ENCODE measurements at places on chromosomes 2 and 18.

- DNase-seq = no peak
Observed at GRCh38 chr2:4883375-4883774, 808.8 kb upstream of the SOX11 start.

GRCh38 chr2:43343573-43344304 lies 117.3 kb upstream of the ZFP36L2 start:
- no peak for DNase-seq

DNA sequence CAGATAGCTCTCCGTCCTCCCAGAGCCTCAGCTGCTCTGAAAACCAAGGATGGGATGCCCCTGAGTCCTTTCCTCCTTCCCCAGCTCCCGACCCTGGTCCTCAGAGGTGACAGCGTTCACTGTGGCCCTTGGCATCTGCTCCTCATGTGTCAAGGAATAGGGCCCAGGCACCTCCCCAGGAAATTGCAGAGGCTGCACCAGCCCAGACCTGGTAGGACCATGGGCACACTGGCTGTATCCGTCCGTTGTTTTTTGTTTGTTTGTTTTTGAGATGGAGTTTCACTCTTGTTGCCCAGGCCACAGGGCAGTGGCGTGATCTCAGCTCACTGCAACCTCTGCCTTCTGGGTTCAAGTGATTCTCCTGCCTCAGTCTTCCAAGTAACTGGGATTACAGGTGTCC lies 37.5 kb upstream of the SLC66A3 start:
- no peak for DNase-seq

DNA sequence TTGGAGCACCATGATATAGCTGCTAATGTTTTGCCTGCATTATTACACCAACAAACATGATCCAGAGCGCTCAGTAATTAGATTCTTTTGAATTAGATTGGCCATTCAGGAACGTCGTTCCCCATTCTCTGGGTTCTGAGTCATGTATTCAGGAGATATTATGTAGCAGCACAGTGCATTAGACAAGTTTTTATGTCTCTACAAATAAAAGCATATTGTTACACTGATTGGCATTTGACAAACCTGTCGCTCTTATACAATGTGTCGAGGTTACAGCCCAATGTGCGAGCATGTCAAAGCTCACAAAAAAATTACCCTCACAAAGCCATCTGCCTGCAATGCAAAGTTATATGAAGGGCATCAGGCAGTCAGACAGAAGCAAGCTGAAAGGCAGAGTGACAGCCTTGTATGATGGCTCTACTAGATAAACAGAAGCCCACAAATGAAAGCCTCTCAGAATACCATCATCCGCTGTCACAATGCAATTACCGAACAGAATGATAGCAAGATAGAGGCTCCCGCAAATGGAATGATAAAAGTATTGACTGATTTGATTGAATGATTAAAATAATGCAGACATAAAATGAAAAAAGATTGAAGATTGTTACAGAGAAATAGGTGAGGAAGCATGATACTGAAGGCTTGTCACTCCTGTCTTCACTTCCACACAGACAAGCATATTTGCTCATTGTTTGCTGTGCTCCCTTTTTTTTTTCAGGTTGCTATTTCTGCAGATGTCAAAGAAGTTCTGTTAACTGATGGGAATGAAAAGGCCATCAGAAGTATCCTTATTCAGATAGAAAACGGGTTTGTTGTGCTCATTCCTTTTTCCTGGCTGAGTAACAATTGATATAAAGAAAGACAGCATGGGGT lies 234.6 kb upstream of the SIX3 start:
- no peak for DNase-seq

DNA sequence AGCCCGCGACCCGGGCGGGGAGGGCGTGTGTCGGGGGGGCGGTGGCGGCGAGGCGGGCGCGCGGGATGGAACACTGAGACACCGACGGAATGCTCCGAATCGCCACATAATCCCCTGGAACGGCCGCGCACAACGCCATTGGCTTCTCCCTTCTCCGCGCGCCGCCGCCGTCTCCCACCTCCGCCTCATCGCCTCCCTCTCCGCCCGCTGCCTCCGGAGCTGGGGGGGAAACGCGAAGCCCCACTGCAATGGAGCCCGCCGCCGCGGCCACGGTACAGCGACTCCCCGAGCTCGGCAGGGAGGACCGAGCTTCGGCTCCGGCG lies at the start of gene PHLPP1:
Gene PHLPP1, plus strand, starts transcription at position 106 of the 323 bp plus-strand sequence. Its CDS starts 143 bp downstream, at position 249.
- DNase-seq = no peak

DNA sequence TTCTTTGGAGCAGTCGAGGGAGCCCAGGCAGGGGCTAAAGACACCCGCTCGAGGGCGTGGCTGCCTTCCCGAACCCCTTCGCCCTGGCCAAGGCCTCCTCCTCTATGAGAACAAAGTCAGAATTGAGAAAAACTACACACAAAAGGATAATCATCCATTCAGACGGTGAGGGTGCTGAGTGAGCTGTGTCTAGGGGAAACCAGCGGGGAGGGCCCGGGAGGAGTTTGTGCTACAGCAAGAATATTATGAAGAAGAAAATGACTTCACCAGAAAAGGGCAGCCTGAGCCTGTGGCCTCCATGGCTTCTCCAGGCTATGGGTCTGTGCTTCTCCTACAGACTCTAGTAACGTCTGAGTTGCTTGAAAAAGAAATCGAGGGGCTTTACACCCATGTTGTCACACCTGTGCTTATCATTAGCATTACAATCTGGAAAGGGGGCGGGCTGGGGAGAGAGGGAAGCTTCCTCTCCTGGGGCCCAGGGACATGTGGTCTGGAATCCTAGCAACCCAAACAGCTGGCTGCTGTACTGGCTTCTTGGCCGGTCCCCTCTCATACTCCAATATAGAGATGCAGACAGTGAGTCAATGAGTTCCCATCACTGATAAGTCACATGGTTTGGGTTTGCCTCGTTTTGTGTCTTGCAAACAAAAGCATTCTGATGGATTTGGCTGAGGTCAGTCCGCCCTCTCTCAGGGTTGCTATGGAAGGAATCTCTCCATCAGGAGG lies 52.0 kb upstream of the ARL4C start:
- no peak for DNase-seq

GRCh38 chr2:166240387-166241313 lies 112.8 kb upstream of the SCN1A start:
- no peak for DNase-seq

GRCh38 chr2:11208083-11208482 lies 52.8 kb downstream of the SLC66A3 start:
- no peak for DNase-seq

DNA sequence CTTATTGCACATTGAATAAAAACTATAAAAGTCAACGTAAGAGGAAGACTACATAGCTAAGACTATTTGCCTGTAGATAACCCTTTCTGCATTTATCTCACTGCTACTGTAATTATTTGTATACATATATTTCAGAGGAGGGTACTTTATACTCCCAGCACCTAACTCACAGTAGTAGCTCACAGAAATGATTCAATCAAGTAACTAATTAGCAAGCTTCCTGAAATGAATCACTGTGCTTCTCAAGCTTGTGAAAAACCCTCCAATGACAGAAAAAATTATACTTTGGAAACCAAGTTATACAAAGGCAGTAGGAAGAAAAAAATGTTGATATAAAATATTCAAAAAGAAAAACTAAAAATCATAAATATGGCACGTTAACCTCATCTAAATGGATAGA lies 124.9 kb downstream of the NBAS start:
- DNase-seq = no peak

DNA sequence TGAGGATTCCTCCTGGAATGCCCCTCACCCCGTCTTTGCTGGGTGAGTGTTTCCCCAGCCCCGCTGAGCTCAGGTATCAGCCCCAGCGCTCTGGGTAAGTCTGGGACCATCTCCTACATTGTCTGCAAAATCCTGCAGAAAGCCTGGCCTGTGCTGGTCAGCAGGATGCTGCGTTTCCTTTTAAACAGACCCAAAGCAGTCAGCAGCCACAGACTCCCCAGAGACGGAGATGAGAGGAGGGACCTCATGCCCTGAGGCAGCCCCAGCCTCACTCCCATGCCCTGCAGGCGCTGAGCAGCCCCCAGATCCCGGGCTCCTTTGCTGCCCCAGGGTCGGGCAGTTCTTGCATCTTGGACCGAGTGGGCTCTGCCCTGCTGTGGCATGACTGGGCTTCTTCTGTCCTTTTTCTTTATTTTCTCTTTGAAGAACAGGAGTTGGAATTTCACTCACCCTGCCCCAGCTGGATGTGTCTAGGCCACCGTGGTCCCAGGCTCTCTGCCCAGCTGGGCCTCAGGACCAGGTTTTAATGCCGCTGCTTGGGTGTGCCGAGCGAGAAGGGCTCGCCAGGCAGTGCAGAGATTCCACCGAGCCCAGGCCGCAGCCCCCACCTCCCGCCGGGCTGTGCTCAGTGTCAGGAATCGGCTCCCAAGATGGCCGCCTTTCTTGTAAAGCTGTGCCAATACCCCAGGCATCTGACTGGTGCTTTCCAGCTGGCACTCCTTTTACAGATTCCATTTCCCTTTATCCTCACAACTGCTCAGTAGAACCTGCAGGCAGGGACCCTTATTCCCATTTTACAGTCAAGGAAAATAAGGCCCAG lies 43.6 kb downstream of the ODC1 start:
- no peak for DNase-seq
